ENCODE measurements at places on chromosomes 3 and 15.

DNA sequence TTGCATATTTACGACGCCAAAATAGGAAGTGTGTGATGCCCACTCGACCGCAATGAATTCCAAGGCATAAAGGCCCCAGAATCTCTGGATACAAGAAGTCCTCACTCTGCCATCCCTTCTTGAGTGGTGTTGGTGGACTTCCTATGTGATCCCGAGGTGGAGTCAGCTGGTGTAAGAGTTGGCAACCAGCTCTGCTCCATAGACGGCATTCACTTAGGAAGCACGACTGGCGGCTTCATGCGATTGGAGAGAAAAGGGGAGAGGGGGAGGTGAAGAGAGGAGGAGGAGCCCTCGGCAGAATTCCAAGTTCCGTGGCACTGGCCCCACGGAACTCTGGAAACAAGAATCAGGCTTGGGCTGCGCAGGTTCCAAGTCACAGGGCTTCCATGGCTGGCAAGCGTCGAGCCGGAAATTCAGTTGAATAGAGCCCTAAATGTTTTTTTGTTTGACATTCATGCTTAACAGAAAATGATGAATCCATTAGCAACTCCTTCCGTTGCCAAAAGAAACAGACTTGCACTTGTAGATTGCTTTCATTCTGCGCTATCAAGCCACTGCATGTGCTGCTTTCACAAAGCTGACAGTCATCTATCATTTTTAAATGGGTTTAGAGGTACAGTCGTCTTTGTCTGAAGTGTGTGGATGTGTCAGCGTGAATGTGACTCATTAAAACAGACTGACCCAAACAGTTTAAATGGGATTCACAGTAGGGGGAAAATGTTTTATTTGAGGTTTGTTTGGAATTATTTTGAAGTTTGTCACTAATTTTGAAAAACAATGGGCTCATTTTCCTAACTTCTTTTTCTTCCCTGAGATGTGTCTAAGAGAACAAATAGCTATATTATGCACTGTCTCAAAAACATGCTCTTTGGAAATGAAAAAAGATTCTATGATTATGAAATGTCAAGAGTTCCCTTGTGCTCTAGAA is 428.3 kb upstream of the ATP11B start:
- no peak for DNase-seq

DNA sequence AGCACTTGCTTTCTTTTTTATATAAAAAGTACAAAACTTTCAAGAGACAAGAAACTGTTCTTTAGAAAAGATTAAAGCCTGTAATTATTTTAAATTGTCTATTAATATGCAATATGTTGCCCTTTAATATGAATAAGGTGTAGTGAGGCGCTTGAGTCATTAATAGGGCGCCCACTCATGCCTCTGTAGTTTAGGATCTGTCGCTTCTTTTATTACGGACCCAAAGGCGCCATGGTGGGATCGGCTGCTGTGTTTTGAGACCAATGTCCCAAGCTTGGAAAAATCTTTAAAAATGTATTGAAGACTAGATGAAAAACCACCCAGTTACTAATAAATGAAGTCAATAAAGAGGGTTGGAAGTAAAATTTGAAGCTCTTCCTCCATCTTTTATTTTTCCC is 259.5 kb upstream of the MEIS2 start:
- DNase-seq, result no peak

- DNase-seq, result no peak
Observed at GRCh38 chr15:67740405-67740804, 84.9 kb upstream of the SKOR1 start.

DNA sequence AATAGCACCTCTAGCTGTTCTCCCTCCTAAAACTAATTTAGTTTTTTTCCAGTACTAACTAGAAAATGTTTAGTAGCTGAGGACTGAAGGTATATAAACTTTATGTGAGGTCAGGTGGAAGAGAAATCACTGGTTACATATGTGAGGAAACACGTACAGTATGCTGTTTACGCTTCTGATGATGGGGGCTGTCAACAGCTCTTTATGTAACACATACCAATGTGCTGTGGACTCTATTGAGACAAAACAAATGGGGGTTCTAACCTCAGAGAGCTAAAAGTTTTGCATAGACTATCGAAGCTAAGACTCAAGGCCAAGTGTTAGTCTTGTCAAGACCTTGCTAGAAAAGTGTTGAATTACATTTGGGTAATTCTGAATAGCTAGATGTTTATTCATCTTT is 107.5 kb downstream of the SYNPR start:
- DNase-seq, result no peak

DNA sequence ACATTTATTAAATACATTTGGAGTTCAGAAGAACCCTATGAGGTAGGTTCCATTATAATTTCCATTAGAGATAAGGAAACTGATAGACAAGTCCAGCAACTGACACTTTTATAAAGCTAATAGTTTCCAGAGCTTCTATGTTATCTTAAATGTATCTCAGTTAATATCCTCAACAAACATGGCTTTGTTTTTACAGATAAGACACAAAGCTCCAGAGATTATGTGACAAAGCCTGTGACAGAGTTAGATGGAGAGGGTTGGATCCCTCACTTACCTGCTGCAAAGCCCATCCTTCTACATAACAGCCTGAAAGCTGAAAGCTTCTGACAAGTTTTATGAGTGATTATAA is 473 bp upstream of the COMMD2 start:
- no peak for DNase-seq

DNA sequence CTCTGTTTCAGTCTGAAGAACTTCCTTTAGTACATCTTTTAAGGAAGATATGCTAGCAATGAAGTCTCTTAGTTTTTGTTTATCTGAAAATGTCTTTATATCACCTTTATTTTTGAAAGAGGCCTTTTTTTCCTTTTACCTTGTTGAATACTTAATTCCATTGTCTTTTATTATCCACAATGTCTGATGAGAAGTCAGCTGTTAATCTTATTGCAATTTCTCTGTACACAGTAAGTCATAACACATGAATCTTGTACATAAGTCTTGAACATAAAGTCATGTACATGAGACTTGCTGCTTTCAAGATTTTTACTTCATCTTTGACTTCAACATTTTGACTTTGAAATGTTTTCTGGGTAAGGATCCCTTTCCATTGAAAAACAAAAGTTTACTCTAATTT is 424.3 kb upstream of the ATP10A start:
- no peak for DNase-seq

- no peak for DNase-seq
Observed at GRCh38 chr15:74167891-74168331, 5.6 kb upstream of the ISLR start.

Measured in stimulated activated naive CD4-positive, alpha-beta T cell (primary cell).